ENCODE measurements at places on chromosomes 4 and X.
A peak's percentile ranks its signal among the peaks of the same experiment; 100 is the strongest.

GRCh38 chr4:40621592-40622512 is 7.8 kb downstream of the RBM47 start:
- DNase-seq = no peak

- no peak for DNase-seq
Observed at GRCh38 chr4:81884986-81885385, 413.3 kb upstream of the RASGEF1B start.

GRCh38 chrX:12896935-12897334 is 9.5 kb upstream of the TLR8 start:
- DNase-seq = no peak

- DNase-seq = no peak
Observed at GRCh38 chr4:161704040-161704439, 459.8 kb downstream of the FSTL5 start.

- no peak for DNase-seq
Observed at GRCh38 chrX:28491322-28491721, 95.9 kb upstream of the IL1RAPL1 start.

- no peak for DNase-seq
Observed at GRCh38 chr4:7187168-7187535, 5.2 kb upstream of the SORCS2 start.

- no peak for DNase-seq
Observed at GRCh38 chrX:79080141-79080540, 64.3 kb upstream of the GPR174 start.

- DNase-seq = no peak
Observed at GRCh38 chrX:96002431-96002830, 682.2 kb upstream of the DIAPH2 start.

DNA sequence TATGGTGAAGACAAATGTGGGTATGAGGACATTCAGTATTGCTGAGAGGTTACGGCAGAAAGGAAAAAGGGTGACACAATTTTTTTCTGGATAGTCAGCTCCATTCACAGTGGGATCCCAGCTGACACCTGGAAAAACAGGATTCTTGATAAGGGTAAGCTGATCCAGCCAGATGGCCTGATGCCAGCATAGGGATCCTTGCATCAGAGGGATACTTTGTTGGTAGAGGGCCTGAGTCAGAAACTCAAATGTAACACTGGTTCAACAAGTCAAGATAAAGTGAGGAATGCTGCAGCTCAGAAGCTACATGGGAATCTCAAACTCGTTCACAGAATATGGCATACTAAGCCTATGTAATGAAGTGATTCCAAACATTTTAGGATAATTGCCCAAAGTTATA is 726.7 kb downstream of the C4orf33 start:
- no peak for DNase-seq

- DNase-seq = no peak
Observed at GRCh38 chr4:43316813-43317212, 424.3 kb downstream of the GRXCR1 start.

GRCh38 chr4:41857226-41857641 is 78.0 kb upstream of the TMEM33 start:
- no peak for DNase-seq

DNA sequence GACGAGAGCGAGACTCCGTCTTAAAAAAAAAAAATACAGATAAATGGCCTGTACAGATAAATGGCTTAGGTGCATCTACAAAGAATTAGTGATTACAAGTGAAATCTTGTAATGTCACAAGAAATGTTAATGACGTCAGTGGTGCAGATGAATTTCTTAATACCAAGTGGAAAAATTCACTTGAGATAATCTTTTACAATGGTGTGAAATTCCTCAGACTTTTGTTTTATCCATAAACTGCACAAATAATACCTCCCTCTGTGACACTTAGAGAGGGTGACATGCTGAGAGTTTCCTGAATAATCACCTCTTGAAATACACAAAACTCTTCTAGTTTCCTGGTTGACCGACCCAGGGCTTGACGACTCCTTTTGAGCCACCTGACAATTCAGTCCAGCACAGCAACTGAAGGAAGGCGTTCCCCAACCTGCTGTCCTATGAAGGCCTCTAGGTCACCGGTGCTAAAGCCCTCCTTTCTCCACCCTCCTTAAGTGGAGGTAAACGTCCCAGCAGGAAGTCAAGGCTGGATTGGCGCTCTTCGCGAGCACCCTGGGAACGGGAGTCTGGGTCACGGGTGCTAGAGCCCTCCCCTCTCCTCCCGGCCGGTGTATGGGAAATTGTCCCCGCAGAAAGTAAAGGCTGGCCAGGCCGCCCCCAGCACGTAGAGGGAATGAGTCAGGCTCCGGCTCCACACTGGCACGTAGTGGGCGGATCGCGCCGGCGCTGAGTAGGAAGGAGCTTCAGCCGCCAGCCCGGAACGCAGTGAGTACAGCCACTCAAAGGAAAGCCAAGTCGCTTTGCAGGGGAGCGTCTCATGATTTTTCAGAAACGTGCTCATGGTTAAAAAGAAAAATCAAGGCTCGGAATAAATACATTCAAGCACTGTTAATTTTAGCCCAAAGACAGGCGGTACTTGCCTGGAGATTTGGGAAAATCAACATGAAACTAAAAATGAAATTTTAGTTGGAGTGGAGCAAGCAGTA is at the start of gene TMEM144:
TMEM144 (plus strand) TSS at position 662 of the 983 bp plus-strand sequence. CDS start 2,182 bp downstream, outside the sequence.
- peak; percentile 50 for DNase-seq

DNA sequence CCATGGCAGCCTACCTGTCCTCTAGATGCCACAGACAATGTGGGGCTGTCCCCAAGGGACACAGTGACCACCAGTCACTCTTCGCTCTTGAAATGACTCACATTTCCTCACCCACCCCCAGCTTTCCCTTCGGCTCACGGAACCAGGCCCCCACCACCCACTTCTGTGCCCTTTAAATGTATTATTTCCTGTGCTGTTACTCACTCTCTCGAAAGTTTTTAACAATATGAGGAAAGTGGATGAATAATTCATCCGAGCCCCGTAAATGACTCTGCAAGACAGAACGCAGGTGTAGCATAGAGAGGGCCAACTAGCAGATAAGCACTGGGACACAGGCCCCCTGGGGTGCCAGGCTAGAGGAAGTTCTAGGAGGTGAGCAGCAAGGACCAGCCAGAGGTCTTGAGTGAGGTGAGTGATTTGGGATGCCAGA is 179.5 kb upstream of the TBL1X start:
- DNase-seq = peak; percentile 69

DNA sequence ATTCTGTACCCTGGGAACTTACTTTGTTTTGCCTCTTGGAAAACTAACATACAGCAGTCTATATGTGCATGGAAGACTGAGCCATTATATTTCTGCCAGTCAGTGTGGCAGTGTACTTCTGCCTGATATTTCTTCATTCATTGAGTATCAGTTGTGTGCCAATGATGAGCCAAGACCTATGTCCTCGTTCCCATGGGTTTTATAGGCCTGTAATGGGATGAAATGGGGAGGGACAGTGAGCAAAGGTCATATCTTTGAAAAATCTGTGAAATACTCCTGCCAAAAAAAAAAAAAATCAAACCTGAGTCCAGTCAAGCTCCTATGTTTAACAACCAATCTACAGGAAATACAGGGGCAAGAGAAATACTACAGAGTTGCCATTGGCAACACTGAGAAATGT is 9.1 kb downstream of the NSD2 start:
- no peak for DNase-seq

DNA sequence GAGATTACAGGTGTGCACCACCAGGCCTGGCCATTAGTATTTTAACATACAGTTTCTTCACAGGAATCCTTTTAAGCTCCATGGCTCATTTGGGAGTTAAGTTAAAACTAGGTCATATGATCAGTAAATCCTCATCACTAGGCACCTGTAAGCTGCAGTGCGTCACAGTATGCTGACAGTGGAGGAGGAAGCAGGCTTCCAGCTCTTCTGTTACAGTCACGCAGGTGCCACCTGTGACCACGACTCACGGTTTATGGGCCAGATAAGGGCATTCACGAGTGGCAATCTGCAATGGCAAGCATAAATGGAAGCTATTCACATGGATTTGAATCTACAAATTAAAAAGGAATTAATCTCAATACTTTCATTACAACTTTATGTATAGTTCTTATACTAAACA is 129.4 kb upstream of the BCOR start:
- DNase-seq = no peak

DNA sequence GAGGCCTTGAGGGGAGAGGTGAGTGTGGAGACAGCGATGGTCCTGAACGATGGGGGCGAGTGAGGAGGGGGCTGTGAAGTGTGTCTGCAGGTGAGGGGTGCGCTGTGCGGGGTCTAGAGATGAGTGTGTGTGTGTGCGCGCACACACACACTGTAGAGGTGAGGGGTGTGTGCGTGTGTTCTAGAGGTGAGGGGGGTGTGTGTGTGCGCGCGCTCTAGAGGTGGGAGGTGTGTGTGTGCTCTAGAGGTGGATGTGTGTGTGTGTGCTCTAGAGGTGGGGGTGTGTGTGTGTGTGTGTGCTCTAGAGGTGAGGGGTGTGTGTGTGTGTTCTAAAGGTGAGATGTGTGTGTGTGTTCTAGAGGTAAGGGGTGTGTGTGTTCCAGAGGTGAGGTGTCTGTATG is 574 bp downstream of the BST1 start:
- no peak for DNase-seq

All from stimulated activated CD4-positive, alpha-beta T cell treated with anti-CD3 and anti-CD28 coated beads, Interleukin-15, amount 100 ng/mL, for 48 hours (primary cell).